Activated naive CD4-positive, alpha-beta T cell treated with anti-CD3 and anti-CD28 coated beads, Interleukin-2, amount 10 ng/mL, durations not matched to agents 5 hours and 36 hours (primary cell): ENCODE measurements at places on chromosomes 12 and 14. TPM values are rescaled to one million over a fixed set of nuclear protein-coding genes. Genes with fewer than 3 reads are reported as not detected.

TMEM119 gene
- 0.63 TPM for total RNA-seq

NRXN3 gene
- total RNA-seq, result not detected

MSRB3 gene
- total RNA-seq, result not detected

TMTC1 gene
- total RNA-seq, result not detected

IL23A gene
- 15.8 TPM for total RNA-seq

PPP2R5C gene
- total RNA-seq, result 357 TPM

SIX1 gene
- total RNA-seq, result not detected

MDGA2 gene
- total RNA-seq, result not detected

TAMALIN gene
- total RNA-seq, result 18.3 TPM

APOF gene
- not detected for total RNA-seq
